ENCODE measurements at places on chromosomes 3 and 15.

GRCh38 chr15:29711531-29711930 lies 110.7 kb downstream of the TJP1 start:
- DNase-seq, result no peak

DNA sequence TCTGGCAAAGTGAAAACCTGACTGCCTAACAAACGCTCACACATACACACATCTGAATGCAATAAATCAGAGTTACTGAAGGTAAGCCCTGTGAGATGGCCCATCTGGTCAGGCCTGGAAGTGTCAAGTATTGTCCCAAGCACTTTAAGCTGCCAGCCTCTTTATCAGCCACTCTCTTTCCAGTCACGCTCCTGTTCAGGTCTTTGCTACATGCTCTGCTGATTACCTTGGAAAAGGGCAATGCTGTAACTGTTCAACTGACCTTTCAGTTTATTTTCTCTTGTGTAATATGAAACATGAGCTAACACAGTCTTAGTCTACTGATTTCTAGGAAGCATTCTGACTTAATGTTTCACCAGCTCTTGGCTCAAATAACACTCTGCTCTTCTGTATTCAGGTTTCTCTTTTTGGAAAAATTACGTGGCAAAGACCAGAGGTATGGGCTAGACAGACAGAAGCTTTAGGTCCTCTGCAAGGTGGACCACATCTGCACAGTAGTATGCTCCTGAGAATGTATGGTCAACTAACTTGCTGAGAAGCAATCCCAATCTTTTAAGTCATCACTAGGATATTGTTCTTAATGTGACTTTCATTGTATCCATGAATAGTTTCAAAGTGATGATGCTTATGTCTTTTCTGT lies 44.5 kb downstream of the GBE1 start:
- no peak for DNase-seq

- no peak for DNase-seq
These were observed 311.2 kb upstream of the MCTP2 start for GRCh38 chr15:93920204-93920603.

GRCh38 chr15:39430389-39430788 lies 150.5 kb upstream of the THBS1 start:
- DNase-seq, result no peak

DNA sequence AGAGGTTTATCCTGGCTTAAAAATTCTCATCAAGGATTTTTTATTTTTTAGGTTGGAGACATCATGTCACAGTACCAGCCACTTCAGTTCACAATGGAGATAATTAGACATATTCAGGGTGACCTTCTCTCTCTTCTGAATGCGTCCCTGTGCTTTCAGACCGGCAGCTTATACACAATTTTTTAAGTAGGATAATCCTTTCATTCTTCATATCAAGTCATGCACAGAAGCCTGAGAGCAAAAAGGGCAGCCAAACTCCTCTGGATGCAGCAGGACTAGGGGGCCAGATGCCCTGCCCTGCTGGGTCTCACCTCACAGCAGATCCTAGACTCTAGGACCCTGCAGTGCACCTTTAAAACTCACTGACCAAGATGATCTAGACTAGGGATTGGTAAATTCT lies 210.4 kb downstream of the ERC2 start:
- no peak for DNase-seq

- DNase-seq, result no peak
These were observed 126.5 kb downstream of the ZNF385D start for GRCh38 chr3:21624524-21624923.

DNA sequence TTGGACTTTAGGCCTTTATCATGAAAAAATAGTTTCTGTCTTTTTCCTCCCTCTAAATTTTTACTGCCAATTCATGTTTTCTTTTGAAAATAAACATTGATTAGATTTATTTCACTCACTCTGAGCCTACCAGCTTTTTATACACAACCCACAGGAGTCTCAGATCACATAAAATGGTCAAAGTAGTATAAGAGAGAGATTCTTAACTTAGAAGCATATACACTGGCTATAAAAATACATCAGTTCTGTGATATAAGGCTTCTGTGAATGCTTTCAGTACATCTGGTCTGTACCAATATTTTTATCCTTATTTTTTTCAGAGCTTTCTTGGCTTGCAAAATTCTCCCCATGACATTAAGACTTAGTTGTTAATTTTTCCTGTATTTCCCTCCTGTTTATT lies 117.0 kb upstream of the PTX3 start:
- no peak for DNase-seq

DNA sequence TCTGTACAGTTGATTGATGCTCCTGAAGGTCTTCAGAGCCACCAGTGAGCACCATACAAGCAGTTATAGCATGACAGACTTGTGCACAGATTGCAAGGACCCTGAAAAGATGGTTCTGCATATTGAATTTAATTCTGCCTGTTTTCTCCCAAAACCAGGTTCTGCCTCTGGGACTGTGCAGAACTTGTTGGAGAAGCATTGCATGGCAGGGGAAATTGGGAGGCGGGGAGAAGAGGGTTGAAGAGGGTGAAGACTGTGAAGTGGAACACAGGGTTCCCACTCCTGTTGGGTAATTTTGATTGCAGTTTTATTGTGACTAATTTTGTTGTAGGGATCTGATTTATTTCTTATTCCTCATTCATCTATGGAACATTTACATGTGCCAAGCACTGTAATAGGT lies 10.3 kb downstream of the ZNF80 start:
- no peak for DNase-seq

GRCh38 chr3:26099692-26100091 lies 309.8 kb downstream of the OXSM start:
- DNase-seq, result no peak

DNA sequence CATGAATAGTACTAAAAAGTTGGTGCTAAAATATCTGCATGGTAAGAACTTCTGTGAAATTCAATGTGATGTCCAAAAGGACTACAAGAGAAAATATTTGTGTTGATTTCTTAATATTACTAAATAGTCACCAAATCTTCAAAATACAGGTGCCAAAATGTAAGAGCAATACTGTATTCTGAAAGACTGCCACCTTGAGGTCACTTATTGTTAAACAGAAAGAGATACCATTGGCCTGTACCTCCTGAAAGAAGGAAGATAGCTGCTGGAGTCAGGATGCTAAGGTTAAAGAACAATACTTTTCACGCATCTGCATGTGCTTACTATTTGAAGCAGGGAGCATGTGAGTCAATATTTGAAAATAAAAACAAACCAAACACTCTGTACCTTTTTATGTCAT lies 72.0 kb upstream of the LSAMP start:
- DNase-seq, result no peak

DNA sequence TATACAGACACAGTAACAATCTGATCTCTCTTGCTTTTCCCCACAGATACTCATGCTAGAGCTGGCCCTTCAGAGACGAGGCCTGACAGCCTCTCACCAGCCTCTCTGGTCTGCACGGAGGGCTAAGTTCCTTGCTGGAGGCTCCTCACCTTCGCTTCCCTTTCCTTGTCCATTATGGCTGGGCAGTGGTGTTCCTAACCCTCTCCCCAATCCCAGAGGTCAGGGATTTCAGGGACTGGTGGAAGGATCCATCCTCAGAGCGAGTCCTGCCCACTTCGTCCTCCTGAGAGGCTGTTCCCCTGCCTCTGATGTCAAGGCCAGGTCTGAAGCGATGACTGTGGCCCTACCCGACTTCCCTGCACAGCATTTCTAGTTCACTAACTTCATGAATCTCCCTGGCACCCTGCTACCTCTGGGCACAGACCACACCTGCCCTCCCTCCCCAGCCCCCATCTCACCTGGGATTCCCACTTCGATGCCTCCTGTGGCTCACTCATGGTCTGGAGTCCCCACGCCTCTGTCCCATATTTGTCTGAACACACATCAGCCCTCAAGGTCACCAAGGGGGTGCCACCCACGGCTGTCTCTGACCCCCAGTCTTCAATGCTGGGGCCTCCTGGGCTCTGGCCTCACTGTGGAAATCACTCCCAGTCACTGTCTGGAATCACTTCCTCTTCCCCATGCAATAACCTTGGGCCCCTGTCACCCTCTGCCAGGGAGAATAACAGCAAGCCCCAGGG lies 124.9 kb upstream of the PRR20G start:
- peak; percentile 13 for DNase-seq

GRCh38 chr15:79724312-79724711 lies 172.5 kb downstream of the MTHFS start:
- no peak for DNase-seq

GRCh38 chr3:133967992-133968892 lies 61.5 kb downstream of the SLCO2A1 start:
- DNase-seq, result no peak

GRCh38 chr15:73030122-73030679 lies 22.1 kb upstream of the NEO1 start:
- DNase-seq, result no peak

GRCh38 chr15:57948351-57949289 lies 116.9 kb downstream of the ALDH1A2 start:
- no peak for DNase-seq

DNA sequence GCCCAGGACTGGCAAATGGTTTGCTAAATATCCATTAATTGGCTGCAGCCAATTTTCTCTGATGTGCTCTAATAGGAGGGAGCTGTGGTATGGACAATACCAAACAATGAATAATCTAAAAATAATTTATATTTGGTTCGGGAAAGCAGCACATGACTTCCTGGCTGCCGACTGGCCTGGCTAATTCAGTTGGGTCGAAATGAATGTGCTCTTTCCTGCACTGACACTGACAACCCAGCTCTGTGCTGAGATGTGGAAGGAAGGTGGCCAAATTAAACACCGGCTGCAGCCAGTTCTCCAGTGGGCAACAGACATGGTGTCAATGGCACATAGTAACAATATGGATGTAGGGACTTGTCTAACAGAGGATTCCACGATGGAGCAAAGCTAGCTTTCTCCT lies 21.1 kb upstream of the COLQ start:
- no peak for DNase-seq

GRCh38 chr15:85718271-85718971 lies 76.3 kb downstream of the KLHL25 start:
- no peak for DNase-seq

DNA sequence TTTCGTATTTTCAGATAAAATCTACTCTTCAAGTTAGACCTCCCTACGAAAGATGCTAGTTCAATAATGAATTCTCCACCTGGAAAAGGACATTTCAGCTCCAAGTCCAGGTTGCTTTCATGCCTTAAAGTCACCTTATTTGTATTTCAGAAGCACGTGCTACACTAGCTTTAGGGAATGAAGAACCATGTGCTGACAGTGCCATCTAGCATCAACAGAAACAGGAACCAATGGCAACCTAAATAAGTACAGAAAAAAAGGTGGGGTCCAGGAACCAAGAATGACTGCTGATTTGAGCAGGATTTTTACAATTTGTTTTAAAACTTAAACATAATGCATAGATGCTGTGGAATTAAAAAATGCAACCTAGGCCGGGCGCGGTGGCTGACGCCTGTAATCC lies 77.6 kb upstream of the SNRPN start:
- DNase-seq, result no peak

DNA sequence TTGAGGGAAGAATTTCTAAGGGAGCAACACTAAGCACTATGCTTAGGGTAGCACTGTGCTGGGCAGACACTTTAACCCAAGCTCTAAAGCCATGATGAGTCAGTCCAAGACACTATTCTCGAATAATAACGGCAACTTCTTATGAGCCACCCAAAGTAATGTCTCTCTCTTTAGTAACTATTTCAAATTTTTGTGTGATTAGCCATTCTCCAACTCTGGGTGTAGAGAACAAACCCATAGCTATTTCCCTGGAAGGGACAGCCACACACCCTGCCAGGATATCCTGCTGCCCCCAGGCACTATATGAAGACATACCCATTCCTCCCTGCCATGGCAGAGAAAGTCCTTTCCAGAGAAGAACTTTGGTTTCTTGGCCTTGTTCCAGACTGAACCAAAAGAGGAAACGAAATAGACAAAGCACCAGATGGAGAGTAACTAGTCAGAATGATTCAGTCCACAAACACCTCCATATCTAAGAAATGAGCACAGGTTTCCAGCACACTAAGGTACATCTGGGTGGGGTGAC lies 384.9 kb upstream of the THBS1 start:
- DNase-seq, result no peak

DNA sequence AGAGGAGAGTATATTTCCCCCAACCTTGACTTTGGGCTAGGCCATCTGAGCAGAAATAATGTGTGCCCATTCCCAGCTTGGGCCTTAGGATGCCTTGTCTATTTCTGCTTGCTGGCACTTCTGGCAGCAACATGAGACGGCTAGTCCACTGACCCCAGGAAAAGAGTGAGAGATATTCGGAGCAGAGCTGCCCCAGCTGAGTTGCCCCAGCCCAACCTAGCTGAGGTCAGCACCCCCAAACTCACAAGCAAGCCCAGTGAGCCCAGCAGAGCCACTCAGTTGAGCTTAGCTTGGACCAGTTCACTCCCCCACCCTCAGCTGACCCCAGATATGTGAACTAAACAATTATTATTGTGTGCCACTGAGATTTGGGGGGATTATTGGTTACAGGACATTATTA lies 20.2 kb downstream of the ITGA11 start:
- no peak for DNase-seq

DNA sequence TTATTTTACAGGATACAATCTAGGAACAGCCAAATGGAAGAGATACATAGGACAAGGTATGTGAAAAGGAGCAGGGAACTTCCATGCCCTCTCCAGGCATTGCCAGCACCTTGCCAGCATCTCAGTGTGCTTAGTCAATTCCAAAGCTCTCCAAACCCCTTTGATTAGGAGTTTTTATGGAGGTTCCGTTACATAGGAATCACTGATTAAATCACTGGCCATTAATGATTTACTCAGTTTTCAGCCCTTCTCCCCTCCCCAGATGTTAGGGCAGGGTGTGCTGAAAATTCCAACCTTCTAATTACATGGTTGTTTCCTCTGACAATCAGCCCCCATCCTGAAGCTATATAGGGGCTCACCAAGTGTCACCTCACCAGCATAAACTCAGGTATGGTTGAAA lies 11.5 kb downstream of the MYLK start:
- DNase-seq, result no peak

GRCh38 chr3:36943601-36944000 lies 1.3 kb downstream of the TRANK1 start:
- no peak for DNase-seq

DNA sequence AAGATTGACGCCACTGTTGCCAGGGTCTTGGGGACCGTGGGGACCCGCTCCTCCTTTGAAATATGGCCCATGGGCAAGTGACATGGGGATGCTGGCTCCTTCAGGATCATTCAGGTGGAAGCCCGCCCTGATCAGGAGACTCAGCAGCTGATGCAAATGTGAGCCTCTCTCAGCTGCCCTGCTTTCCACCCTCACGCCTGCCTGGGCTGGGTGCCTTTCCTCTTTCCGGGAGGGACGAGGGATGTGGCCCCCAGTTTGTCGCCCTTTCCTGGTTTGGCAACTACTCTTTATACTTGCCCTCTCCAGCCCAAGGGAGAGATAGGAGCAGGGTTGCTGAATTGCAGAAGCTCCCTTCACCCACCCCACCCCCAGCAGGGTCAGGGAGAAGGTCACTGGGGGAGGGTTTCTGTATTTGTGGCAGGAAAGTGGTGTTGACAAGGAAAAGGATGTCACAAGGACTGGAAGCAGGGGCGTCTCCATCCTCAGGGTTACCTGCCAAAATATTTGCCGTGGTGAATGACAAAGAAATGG lies 21.8 kb downstream of the DNASE1L3 start:
- no peak for DNase-seq

DNA sequence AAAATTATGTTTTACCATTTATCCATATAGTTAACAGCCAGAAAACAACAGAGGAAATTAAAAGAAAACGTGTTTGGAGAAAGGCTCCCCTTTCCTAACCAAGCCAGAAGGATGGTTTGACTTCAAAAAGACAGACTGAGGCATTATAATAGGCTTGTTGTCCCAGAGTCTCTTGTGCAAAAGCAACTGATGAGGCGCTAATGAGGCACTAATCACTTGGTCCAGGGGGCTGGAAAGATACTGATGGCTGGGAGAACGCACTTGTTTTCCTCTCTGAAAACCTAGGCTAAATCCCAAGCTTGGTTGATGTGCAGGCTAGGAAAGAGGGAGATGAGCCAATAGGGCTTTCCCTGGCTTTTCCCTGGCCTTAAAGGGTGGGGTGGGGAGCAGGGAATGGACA lies 389.6 kb downstream of the NTRK3 start:
- DNase-seq, result no peak
